ENCODE measurements at places on chromosomes 2 and 18.

DNA sequence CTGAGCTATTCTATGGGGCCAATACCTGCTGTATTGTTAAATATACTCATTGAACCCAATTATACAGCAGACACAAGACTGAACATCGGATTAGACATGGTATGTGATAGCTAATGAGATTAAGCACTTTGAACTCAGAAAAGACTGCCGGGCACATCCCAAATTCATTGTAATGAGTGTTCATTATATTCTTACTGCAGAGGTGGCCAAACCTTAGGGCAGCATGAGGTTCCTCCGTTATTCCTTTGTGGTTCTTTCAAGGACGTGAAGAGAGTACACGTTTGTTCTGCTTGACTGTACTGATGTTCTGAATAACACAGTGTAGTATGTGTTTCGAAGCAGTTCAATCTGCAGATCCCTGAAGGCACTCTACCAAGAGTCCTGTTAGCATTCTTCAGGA, 78.4 kb downstream of the KIF5C start:
- DNase-seq = no peak

DNA sequence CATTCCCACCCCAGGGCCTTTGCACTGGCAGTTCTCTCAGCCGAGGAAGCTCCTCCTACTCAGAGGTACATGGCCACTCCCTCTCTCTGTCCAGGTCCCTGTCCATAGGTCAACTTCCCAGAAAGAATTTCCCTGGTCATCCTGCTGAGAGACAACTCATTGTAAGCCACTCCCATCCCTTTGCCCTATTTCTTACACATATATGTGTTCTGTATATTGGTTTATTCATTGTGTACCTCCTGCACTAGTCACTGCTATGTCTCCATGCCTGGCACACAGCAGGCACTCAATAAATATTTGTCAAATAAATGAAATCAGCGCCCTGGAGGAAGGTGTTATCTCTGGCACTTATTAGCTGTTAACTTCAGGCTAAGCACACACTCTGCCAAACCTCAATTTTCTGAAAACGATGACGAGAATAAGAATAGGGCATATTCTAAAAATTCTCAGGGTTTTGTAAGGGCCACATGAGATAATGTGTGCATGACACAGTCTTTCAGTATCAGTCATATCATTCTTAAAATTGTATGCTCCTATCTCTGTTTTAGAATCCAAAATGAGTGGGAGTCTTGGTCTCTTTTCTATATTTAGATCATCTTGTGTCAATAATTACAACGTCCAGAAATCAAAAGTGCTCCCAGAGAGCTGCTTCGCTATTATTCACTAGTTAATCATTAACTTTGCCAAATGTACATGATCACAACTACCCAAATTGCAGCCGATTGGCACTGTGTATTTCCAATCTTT, 198.0 kb downstream of the ALK start:
- no peak for DNase-seq

GRCh38 chr2:207202645-207203044, 36.9 kb upstream of the KLF7 start:
- no peak for DNase-seq

DNA sequence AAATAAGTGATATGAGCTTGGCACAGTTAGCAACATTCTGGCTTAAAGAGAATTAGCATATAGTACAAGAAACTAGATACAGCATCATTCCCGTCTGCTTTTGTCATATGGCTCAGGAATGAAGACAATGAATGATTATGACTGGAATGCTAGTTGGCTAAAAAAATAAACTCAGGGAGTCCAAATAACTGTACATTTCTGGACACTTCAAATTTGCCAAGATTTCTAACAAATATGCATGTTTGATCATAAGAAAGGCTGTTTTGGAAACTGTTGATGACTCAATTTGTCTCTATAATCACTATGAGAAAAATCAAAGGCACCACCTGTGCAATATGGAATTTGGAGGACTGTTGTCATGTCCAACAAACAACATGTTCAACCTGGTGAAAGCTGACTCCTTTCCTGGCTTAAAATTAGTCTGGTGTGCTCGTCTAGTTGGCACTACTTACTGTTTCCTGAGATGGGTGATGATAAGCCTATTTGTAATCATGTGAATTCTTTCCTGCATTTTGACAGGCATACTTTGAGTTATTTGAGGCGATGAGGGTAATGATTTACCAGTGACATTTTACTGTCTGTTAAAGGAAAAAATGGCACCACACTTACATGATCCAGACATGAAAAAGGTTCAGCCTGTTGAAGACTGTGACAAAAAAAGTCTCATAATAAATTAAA, 133.9 kb upstream of the CDH20 start:
- DNase-seq = no peak

DNA sequence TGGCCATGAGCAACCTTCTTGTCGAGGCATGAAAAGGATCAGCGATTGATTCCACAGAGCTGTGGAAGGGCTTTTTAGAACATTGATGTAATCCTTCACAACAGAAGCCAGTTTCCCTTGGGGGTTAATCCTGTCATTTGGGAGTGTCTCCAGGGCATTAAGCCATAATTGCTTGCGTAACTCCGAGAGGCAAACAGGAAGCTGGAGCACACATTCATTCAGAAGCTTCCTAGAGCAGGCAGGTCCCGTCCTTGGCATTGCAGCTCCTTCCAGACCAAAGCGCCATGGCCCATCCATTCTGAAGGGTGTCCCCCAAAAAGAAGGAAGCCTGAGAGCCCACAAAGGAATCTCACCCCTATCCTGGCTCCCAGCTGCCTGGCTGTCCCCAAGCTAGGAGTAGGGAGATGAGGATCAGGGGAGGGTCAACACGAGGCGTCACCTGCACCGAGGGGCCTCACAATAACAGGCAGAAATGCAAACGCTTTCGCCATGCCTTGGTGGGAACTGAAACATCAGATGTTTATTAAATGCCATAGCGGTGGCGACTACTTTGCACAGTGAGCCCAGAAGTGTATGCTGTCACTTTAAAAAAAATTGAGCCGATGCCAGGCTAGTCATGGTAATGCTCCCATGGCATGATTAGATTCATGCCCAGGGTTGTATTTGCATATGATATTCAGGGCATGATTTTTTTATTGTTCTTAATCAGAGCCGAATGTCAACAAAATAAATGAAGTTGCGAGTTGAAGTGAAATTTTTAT, 339.4 kb downstream of the BCL11A start:
- no peak for DNase-seq

DNA sequence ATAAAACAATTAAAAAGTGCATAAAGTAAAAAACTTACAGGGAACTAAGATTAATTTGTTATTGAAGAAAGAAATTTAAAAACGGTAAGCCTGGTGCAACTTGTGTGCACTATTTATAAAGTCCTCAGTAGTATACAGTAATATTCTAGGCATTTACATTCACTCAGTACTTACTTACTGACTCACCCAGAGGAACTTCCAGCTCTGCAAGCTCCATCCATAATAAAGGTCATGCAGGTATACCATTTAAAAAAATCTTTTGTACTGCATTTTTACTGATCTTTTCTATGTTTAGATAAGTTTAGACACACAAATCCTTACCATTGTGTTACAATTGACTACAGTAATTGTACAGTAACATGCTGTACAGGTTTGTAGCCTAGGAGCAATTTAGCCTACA, 51.5 kb upstream of the NXPH2 start:
- no peak for DNase-seq

Measured in GM12864 (cell line).